Osteoblast (primary cell): ENCODE measurements at places on chromosomes 2 and 18.

GRCh38 chr2:143558665-143559064 is 429.4 kb downstream of the ARHGAP15 start:
- DNase-seq = no peak

DNA sequence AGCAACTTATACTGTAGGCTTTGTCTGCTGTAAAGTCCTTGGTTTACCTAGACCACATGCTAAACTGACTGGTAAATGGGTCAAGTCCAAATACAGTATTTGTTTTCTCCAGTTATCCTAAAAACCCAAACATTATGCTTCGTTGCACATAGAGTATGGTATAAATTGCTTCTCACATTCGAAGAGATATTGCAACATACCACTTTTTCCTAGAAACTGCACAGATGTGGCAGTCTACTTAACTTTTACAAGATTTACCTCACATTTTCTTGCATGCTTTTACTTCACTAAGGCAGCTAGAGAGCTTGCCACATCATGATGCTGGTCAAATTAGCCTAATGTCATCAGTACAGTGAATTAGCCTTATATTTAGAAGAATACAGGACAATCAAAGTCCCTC is 66.0 kb upstream of the SCN7A start:
- no peak for DNase-seq

GRCh38 chr2:126913329-126913728 is 14.6 kb downstream of the TEX51 start:
- no peak for DNase-seq

- no peak for DNase-seq
Measured at GRCh38 chr18:70693246-70693645, 404.4 kb downstream of the SOCS6 start.

DNA sequence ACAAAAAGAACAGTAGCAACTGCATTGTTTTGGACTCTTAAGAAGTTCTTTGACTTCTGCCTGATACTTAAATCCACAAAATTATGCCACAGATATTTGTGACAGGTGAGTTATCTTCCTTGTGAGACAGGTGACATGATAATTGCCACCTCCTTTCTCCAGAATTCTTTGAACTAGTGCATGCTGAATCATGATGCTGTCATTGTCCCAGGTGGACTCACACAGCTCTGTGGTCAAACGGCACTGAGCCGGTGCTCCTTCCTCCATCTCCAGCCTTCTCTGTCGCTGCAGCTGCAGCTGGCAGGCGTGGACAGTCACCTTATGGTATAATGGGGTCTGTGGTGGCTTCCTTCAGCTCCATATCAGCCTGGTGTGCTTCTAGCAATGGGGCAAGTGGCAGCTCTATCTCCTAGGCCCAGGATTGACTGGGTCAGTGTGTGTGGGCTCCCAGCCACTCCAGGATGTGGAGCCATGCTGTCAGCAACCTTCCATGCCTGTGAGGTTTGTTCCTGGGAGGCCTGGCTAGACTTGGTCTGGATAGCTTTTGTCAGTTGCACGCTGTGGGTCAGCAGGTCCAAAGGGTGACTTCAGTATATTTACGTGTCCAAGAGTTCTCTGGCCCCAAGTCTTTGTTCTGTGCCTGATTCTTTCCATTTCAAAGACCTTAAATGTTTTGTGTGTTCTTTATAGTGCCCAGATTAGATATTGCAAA is 15.7 kb downstream of the ARMC9 start:
- no peak for DNase-seq

- no peak for DNase-seq
Measured at GRCh38 chr2:32835148-32835547, 111.6 kb upstream of the LTBP1 start.

DNA sequence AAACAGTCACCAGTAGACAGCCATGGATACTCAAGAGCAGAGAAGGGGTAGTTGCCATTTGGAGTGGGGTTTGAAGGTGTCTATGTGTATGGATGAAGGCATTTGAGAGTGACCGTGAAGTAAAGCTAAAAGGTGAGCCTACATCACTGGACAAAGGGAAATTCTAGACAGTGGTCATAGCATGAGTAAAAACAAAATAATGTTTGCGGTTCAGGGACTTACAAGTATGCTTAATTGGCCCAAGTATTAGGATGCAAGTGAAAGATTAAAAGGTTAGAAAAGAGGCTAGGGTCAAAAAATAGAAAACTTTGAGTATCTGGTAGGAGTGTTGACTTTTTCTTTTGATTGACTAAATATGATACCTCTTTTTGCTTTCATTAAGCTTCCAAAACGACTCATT is 238.1 kb upstream of the SLC8A1 start:
- DNase-seq = no peak

DNA sequence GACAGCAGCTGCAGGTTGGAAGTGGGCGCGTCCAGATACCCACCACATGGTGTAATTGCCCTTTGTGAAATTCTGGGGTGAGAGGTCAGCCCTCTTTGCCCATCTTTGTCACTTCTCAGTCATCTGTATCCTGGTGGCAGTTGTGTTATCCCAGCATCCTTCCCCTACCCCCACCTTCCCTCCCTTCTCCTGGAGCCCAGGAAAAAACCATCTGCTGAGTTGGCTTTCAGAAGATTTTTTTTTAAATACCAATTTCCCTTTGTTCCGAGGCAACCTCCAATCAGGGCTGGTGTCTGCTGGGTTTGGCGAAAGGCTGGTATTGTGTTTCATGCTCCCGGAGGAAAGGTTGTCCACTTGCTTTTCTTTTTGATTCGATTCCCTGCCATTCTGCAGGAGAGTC is 35.2 kb downstream of the SETBP1 start:
- DNase-seq = no peak

GRCh38 chr2:120972286-120972685 is 236.6 kb downstream of the GLI2 start:
- DNase-seq = no peak

DNA sequence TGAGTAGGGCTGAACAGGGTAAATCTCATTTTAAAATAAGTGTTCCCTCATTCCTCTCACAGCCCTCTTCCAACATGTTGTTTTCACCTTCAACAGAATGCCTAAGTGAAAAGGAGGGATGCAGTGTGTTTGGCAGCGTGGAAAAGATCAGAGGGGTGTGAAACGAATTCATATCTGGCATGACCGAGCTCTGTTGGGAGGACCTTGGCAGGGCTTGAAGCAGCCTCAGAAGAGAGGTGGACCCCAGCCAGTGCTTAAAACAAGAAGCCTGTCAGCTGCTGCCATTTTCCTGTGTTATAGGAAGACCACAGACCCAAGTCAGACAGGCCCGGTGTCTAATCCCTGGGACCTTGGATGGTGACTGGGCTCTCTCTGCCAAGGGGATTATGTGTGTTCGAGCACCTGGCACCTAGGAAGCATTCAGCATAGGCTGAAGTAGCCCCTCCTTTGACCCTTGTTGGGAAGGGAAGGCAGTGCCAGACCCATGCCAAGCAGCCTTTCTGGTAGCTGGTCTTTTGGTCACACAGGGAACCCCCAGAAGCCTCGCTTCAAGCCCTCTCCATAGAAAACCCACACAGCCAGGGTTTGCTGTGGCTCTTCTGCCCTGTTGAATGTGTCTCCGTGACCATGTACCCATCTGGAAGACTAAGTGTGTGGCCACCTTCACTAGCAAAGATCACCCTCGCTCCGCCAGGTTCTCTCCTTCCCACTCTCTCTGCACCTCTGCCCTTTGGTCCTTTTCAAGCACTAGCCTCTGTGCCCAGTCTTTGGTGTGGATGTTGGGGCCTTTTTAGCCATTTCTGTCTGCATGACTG is 87.5 kb upstream of the ST3GAL5 start:
- DNase-seq = no peak

- no peak for DNase-seq
Measured at GRCh38 chr2:237258116-237258515, 155.8 kb downstream of the COL6A3 start.

GRCh38 chr2:210049831-210050230 is 47.4 kb downstream of the RPE start:
- no peak for DNase-seq

- DNase-seq = no peak
Measured at GRCh38 chr2:110853516-110853915, 121.1 kb downstream of the ACOXL start.

GRCh38 chr2:236956031-236956618 is 129.6 kb upstream of the COPS8 start:
- DNase-seq = no peak
